ENCODE measurements at places on chromosomes 3 and 15.

GRCh38 chr3:34724916-34725499 is 914.3 kb upstream of the ARPP21 start:
- no peak for DNase-seq

GRCh38 chr15:70765504-70766281 is 2.3 kb upstream of the UACA start:
- DNase-seq: no peak

DNA sequence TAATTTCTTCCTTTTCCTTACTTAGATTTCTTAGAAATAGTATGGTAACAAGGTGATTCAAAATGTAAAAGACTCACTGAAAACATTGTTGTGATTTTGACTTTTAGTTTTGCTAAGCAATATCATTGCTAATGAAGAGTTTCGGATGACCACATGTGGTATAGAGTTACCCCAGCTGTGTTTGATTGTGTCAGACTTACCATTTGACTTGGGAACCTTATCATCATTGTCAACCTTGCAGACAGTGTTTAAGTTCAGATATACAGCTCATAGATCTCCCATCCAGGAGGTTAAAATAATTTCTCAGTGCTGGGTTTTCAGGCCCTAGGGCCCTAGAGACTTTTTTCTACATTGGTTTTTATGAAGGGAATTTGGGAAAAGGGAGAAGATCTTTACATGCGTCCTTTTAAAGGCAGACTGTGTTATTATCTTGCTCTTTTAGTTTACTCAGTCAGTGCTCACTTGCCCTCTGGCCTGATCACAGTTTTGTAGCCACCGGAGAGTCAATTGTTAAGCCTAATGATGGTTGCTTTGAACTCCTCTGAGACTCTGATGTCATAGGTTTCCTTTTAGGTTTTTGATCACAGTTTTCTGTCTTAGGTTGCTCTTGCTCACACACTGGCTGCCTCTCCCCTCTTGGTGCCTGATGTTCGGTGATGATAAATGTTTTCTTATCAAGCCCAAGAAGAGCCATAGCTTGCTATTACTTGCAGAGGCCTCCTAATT is 133.5 kb upstream of the ZPLD1 start:
- no peak for DNase-seq

GRCh38 chr3:156434921-156435320 is 120.0 kb downstream of the SSR3 start:
- no peak for DNase-seq

DNA sequence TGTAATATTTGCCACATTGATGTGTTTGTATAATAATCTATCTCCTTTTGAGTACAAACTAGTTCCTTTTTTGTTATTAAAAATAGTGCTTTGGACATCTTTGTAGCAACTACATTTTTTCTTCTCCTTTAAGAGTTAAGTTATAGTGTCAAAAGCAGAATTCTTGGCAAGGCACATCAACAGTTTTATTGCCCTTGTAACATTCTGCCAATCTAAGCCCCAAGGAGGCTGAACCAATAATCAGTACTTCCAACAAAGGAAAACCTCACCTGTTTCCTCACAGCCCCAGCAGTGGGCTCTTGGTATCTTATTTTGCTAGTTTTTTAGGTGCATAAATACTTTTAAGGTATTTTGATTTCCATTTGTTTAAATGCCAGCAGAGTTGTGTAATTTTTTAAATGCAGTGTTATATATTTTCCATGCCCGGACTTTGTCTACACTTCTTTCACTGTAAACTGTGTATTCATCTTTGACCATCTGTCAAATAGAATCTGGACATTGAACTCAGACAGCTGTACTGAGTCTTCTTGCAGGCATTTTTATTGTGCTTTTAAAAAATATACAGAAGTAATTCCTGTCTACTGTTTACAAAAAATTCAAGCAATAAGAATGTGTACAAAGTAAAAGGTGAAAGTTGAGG is 101.0 kb downstream of the MYLK start:
- DNase-seq: no peak

- DNase-seq: no peak
These were observed 64.5 kb downstream of the POLQ start for GRCh38 chr3:121481106-121481880.

DNA sequence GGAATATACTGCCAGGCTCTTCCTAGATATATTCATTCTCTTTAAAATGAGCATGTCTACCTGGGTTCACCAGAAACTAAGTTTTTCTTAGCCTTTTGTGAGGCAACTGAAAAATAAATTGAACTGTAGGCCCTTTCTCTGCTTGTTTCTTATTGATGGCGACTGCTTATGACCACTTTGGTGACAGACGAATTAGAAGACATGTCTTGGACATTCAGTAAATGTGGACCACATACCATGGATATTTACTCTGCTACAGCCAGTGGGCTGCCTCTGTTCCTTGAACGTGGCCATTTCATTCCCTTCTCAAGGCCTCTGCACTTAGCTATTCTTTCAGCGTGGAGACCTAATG is 603 bp upstream of the SELENOK start:
- DNase-seq: no peak

DNA sequence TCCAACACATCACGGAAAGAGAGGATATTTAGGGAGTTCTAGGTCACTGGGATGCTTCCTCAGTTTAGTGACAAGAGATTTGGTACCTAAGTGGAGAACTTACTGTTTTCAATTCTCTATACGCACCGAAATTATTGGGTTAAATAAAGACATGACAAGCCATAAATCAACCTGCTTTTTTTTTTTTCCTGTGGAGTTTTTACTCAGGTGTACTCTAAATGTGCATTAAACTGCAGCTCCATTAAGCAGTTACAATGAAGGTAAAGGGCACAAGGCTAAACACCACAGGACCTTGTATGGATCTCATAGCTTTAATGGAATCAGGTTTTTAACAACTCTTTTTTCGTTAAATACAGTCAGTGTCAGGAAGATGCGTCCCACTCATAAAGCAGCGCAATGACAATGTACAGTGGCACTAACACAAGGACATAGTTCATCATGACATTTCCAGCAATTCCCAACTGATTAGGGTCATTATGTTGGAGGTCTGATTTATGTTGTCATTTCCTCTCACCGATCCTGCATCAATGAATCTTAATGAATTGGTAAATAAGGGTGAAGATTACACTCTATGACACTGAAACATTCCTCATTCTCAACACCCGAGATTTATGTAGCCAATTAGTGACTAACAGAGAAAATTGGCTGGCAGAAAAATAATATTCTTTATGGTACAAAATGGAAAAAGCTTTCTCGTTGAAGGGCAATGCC is 355.2 kb downstream of the FOXP1 start:
- DNase-seq: no peak

DNA sequence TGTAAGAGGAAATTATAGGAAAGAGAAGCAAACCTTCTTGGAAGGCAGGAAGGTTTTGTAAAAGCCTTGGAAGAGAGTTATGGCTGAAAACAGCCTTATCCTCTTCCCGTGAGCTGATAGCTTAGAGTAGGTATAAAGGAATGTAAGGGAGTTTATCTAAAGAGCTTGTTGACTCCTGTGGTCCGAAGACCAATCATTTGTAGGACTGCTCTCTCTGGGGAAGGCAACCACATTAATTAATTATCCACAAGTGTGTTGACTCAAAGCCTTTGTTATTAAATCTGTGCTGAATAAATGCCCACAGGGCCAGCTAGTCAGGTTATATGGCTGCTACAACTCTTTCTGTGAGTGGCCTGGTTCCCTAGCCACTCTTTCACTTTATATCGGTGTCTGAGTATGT is 452.1 kb upstream of the RASGRP1 start:
- no peak for DNase-seq

DNA sequence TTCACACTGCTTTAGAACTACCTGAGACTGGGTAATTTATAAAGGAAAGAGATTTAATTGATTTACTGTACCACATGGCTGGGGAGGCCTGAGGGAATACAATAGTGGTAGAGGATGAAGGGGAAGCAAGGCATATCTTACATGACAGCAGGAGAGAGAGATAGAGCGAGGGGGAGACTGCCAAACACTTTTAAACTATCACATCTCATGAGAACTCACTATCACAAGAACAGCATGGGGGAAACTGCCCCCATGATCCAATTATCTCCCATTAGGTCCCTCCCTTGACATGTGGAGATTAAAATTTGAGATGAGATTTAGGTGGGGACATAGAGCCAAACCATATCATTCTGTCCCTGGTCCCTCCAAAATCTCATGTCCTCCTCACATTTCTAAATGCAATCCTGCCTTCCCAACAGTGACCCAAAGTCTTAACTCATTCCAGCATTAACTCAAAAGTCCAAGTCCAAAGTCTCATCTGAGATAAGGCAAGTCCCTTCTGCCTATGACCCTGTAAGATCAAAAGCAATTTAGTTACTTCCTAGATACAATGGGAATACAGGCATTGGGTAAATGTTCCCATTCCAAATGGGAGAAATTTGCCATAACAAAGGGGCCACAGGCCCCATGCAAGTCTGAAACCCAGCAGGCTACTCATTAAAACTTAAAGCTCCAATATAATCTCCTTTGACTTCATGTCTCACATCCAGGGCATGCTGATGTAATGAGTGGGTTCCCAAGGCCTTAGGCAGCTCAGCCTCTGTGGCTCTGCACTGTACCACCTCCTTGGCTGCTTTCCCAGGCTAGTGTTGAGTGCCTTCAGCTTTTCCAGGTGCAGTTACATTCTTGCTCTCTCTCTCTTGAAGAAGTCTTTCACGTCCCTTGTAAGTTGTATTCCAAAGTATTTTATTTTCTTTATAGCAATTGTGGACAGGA is 481.7 kb upstream of the TGFBR2 start:
- DNase-seq: no peak

GRCh38 chr3:109059264-109059663 is 58.7 kb downstream of the MORC1 start:
- DNase-seq: no peak

DNA sequence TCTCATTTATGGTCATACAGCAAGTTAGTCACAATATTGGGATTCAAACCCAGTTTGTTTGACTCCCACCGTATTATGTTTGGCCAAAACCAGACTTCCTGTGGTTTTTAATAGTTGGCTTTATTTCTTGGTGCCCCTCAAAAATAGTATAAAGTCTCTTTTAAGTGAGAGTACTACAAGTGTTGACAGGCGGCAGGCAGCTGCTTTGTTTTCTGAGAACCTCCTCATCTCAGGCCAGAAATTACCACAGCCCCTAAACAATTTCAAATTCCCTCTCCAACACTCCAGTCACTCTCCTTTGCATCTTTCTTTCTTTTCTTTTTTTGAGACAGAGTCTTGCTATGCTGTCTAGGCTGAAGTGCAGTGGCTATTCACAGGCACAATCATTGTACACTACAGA is 121.5 kb downstream of the POLR2M start:
- DNase-seq: no peak

DNA sequence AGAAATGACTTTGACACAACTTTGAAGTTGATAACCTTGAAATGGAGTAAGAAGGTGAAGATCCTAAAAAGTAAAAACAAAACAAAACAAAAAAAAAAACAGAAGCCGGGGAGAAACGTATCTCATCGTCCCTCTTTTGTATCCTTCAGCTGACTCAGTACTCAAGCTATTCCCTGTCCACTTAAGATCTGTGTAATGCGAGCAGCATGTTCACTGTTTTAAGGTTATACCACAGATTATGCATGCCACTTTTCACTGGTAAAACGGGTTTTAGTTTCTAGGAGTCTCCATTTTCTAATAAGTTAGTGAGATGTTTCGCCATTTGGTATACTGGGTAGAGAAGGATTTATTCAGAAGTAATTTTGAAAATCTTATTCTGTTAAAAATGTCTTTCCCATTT is 324.3 kb downstream of the FEZF2 start:
- no peak for DNase-seq

DNA sequence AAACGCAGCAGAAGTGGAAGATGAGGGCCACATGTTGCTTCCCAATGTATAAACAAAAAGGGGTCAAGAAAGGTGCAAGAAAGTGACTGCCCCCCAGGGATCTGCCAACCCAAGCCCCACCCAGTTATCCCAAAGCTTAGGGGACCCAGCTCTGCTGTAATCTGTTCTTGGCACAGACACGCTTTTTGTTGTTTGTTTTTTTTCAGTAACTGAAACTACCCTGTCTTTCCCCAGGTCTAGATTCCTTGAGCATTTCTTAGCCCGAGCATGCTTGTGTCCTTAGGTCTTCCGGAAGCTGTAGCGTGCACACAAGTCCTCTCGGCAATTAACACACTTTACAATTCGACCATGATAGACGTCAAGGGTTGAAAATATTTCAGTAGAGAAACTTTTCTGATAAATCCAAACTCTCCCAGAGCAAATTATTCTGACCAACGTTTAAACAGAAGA is 8.5 kb upstream of the PPARG start:
- DNase-seq: no peak

GRCh38 chr15:101090428-101090790 is 161.4 kb downstream of the CHSY1 start:
- DNase-seq: no peak

- DNase-seq: no peak
These were observed 105.5 kb upstream of the IL12A start for GRCh38 chr3:159882790-159883779.

DNA sequence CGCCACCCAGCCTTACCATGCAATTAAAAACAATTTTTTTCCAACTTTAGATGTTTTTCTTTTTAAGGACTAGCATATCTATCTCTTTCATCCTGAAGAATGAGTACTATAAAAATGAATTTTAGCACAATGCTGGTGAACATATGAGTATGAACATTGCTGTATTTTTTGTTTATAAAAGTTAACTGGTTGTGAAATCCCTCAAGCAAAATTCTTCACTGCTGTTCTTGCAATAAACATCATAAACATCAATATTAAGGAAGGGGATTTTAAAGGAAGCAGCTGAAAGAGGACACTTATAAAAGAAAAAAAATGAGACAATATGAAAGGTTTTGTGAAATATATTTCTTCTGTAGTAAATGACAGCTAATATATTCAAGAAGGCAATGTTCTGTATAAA is 3.0 kb downstream of the PLSCR4 start:
- DNase-seq: no peak

GRCh38 chr3:170128977-170129431 is 52.5 kb downstream of the PHC3 start:
- no peak for DNase-seq

DNA sequence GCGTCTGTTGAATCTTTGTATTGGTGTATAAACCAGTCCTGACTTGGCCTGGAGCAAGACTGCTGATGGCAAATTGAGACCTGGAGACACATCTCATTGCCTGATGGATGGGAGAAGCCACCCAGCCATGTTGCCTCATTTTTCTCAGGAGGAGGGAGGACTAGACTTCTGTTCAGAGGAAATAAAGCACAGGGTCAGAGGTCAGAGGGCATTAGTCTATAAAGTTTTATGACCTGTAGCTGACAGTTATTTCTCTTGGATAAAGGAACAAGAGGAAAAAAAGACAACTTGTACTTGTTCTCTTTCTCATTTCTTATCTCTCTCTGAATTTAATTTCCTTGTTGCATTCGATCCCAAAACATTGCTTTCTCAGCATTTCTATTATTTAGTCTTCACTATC is 775.9 kb downstream of the SQOR start:
- no peak for DNase-seq

Data from activated CD8-positive, alpha-beta memory T cell treated with anti-CD3 and anti-CD28 coated beads for 48 hours (primary cell).